Activated CD8-positive, alpha-beta T cell treated with anti-CD3 and anti-CD28 coated beads, Interleukin-2, amount 10 ng/mL, durations not matched to agents 7 days and 5 days (primary cell): ENCODE measurements at places on chromosomes 7 and 10. TPM values are rescaled to one million over a fixed set of nuclear protein-coding genes. Genes with fewer than 3 reads are reported as not detected.

The FAM25A gene
- total RNA-seq, result not detected

The ABCC2 gene
- 0.97 TPM for total RNA-seq

The ADRA2A gene
- not detected for total RNA-seq

The PIK3AP1 gene
- 6.8 TPM for total RNA-seq

The INHBA gene
- not detected for total RNA-seq

The ZNF117 gene
- 8.7 TPM for total RNA-seq

The GPC2 gene
- total RNA-seq, result 8.2 TPM

The LRIT1 gene
- not detected for total RNA-seq

The CDC14C gene
- not detected for total RNA-seq

DNA sequence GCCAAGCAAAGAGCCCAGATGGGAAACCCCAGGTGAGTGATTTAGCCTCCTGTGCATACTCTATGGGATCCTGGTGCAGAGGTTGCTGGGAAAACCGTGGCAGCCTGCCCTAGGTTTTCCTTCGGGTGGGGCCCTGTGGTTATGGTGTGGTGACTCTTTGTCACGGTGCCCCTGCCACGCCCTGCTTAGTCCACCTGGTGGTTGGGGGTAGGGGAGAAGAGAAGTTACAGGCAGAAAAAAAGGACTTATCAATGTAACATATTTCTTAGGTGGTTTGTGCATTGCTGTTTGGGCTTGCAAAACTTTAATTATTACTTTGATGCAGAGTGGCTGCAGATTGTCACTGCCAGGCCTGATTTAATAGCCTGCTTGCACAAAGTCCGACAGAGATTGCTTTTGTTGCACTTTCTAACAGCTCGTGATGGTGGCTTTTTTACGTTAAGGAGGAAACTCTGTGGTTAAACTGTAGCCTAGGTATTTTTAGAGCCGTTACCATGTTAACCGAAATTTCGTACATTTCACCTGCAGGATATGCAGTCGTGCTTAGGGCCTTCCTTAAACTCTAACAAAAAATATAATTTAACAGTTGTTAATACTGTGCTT lies 197.4 kb downstream of the RNLS start:
- peak; percentile 87 for DNase-seq
- no peak overlapping the region for H3K27ac ChIP-seq
- H3K36me3 ChIP-seq, result peaks cover 25% of the 10 kb centered on the region
- H3K4me1 ChIP-seq, result peaks cover 13% of the 10 kb centered on the region

GRCh38 chr10:94012834-94013233 lies 19.1 kb downstream of the PLCE1 start:
- no peak overlapping the region for H3K27ac ChIP-seq
- no peak for DNase-seq
- peaks cover 2% of the 10 kb centered on the region for H3K27me3 ChIP-seq
- no peaks in the 10 kb centered on the region for H3K36me3 ChIP-seq

GRCh38 chr7:158633055-158633956 lies 45.7 kb upstream of the PTPRN2 start:
- no peak overlapping the region for H3K27ac ChIP-seq
- no peaks in the 10 kb centered on the region for H3K4me1 ChIP-seq
- no peaks in the 10 kb centered on the region for H3K27me3 ChIP-seq
- H3K4me3 ChIP-seq, result no peak overlapping the region
- DNase-seq, result no peak
- H3K36me3 ChIP-seq, result peaks cover 60% of the 10 kb centered on the region

GRCh38 chr7:104922182-104923009 lies 91.6 kb upstream of the KMT2E start:
- peaks cover 7% of the 10 kb centered on the region for H3K27me3 ChIP-seq
- no peak overlapping the region for H3K4me3 ChIP-seq
- no peaks in the 10 kb centered on the region for H3K36me3 ChIP-seq
- H3K4me1 ChIP-seq, result peaks cover 7% of the 10 kb centered on the region
- no peak overlapping the region for H3K27ac ChIP-seq

- H3K27ac ChIP-seq, result no peak overlapping the region
- DNase-seq, result no peak
- no peak overlapping the region for H3K4me3 ChIP-seq
- H3K4me1 ChIP-seq, result peaks cover 15% of the 10 kb centered on the region
- H3K36me3 ChIP-seq, result peaks cover 9% of the 10 kb centered on the region
- H3K27me3 ChIP-seq, result no peaks in the 10 kb centered on the region
Measured at GRCh38 chr10:17146892-17147291, 17.3 kb upstream of the CUBN start.

DNA sequence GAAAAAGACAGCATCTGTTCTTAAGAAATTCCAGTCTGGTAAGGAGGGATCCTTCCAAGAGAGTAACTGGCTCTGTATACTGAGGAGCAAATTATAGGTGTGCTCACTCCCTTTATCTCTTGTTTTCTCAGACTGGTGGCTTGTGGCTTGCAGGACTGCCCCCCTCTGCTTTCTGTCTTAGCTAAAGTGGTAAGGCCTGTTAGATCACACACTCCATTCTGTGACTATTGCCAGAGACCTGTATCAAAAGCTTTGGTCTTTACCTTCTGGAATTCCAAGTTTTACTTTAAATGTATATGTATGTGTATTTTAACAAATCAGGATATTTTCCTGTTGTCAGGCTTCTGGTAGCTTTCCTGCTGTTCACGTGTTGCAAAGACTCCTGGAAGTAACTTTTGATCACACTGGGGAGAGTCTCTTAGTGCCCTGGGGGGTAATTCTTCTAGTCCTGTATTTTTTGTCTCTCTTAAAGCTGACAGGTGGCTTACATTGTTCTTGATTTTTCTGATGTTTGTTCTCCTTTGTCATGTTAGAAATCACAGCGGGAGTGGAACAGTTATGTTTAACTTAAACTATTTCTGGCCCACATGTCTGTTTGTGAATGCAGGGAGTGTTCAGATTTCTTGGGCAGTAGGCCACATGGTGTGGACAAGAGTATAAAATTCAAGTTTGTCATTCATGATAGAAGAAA lies 99.0 kb downstream of the PLPP4 start:
- no peaks in the 10 kb centered on the region for H3K4me1 ChIP-seq
- H3K4me3 ChIP-seq, result no peak overlapping the region
- no peaks in the 10 kb centered on the region for H3K36me3 ChIP-seq
- no peak for DNase-seq

DNA sequence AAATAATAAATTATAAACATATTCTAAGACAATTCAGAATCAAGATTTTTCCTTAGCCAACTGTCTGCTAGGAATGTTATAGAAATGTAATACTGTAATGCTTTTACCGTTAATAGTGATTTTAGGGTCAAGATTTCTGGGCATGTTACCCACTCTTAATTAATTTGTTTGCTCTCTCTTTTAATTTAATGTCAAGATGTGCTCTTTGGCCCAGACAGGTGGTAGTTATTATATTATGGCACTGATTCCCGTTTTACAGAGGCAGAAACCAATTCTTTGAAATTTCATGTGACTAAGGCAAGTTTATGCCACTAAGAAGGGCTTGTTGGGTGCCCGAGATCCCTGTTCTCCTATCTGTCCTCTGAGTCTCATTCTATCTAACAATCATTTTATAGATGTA lies 959 bp upstream of the FAM107B start:
- no peak overlapping the region for H3K27ac ChIP-seq
- no peaks in the 10 kb centered on the region for H3K36me3 ChIP-seq
- H3K4me3 ChIP-seq, result no peak overlapping the region
- no peak for DNase-seq

DNA sequence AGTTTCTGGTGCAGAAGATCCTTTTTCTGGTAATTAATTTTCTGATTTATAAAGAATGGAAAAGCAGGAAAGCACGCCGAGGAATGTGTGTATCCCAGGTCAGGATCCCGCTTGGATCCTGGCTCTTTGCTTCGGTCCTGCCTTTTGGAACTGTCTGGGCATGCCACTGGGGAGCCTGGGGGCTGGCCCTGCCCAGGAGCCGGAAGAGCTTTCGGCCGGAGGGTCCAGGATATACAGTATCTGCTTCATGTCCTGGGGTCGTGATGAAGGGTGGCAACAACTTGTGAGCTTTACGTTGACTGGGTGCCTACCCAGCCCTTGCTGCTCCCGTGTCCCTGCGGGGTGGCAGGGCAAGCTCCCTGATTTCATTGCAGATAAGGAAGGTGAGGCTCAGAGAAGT lies 2.4 kb downstream of the SH2D4B start:
- H3K4me1 ChIP-seq, result peaks cover 46% of the 10 kb centered on the region
- no peak overlapping the region for H3K27ac ChIP-seq
- H3K4me3 ChIP-seq, result no peak overlapping the region
- peaks cover 1% of the 10 kb centered on the region for H3K27me3 ChIP-seq
- no peak for DNase-seq
- peaks cover 13% of the 10 kb centered on the region for H3K36me3 ChIP-seq

DNA sequence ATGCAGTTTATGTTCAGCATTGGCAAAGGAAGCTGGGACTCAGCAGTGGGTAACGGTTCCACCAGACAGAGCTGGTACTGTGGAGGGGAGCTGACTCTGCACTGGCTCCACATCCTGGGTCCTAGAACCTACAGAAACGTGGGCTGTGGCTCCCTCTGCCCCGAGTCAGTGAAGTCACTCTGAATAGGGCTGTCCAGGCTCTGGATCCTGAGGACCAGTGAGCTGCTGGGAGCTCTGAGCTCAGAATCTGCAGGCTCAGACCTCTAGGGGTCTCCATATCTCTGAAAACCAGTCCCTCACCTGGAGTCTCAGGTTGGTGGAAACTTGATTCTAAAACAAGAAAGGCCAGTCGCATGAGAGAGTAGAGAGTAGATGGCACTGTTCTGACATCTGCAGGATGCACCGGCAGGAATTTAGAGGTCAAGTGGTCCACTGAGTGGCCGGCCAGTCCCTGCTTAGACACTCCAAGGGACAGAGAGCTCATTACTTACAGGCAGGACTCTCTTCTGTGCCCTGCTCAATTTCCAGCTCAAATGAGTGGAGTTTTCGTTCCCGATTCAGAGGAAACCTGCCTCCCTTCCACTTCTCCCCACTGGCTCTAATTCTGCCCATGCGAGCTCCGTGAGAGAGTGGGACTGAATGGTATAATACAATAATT lies 18.6 kb downstream of the NPFFR1 start:
- H3K4me3 ChIP-seq, result no peak overlapping the region
- no peak overlapping the region for H3K27ac ChIP-seq
- H3K36me3 ChIP-seq, result peaks cover 2% of the 10 kb centered on the region
- peaks cover 12% of the 10 kb centered on the region for H3K4me1 ChIP-seq

- peaks cover 14% of the 10 kb centered on the region for H3K27me3 ChIP-seq
- DNase-seq, result no peak
- no peaks in the 10 kb centered on the region for H3K4me1 ChIP-seq
- no peak overlapping the region for H3K4me3 ChIP-seq
Measured at GRCh38 chr7:295155-296154, 5.5 kb downstream of the FOXL3 start.

GRCh38 chr10:67151471-67151870 lies 225.6 kb downstream of the LRRTM3 start:
- no peaks in the 10 kb centered on the region for H3K27me3 ChIP-seq
- no peaks in the 10 kb centered on the region for H3K4me1 ChIP-seq
- DNase-seq, result no peak
- no peak overlapping the region for H3K4me3 ChIP-seq
- H3K36me3 ChIP-seq, result no peaks in the 10 kb centered on the region

GRCh38 chr10:43712821-43713584 lies 64.3 kb upstream of the ZNF32 start:
- no peak overlapping the region for H3K27ac ChIP-seq
- H3K4me1 ChIP-seq, result no peaks in the 10 kb centered on the region
- no peaks in the 10 kb centered on the region for H3K36me3 ChIP-seq
- H3K27me3 ChIP-seq, result peaks cover 7% of the 10 kb centered on the region
- no peak overlapping the region for H3K4me3 ChIP-seq
- DNase-seq, result no peak

DNA sequence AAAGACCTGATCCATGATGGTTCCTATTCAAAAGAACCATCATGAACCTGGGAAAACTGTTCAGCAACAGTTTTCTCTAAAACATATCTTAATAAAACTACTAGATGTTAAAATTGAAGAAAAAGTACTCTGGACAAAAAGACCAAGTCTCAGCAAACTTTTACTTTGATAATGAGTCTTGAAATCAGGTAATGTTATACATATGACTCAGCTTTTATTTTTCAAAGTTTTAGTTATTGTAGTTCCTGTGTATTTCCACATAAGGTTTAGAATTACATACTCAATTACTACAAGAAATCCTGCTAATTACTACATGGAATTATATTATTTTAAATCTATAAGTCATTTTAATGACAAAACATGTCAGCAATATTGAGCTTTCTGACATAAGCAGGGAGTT lies 42.2 kb downstream of the ZNF33B start:
- peaks cover 73% of the 10 kb centered on the region for H3K36me3 ChIP-seq
- no peaks in the 10 kb centered on the region for H3K27me3 ChIP-seq
- no peak overlapping the region for H3K27ac ChIP-seq
- H3K4me1 ChIP-seq, result no peaks in the 10 kb centered on the region
- DNase-seq, result no peak

DNA sequence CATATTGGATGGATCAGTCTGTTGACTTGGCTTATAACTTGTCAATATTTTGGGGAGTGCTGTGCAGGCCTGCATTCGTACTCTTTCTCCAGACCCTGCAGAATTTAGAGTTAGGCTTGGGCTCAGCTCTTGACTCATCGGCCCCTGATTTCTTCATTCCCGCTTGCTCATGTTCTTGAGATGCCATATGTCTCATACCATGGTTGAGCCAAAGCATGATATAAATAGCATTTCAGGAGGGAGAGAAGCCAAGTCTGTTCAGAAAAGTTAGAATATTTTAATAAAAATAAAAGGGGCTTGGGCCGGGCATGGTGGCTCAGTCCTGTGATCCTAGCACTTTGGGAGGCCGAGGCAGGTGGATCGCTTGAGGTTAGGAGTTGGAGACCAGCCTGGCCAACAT lies 898.1 kb downstream of the TYW1 start:
- no peak overlapping the region for H3K4me3 ChIP-seq
- H3K27ac ChIP-seq, result no peak overlapping the region
- no peak for DNase-seq
- no peaks in the 10 kb centered on the region for H3K36me3 ChIP-seq
- H3K4me1 ChIP-seq, result no peaks in the 10 kb centered on the region

GRCh38 chr10:11147722-11148121 lies 130.1 kb downstream of the CELF2 start:
- H3K4me3 ChIP-seq, result peak overlapping the region; percentile 72
- no peaks in the 10 kb centered on the region for H3K27me3 ChIP-seq

DNA sequence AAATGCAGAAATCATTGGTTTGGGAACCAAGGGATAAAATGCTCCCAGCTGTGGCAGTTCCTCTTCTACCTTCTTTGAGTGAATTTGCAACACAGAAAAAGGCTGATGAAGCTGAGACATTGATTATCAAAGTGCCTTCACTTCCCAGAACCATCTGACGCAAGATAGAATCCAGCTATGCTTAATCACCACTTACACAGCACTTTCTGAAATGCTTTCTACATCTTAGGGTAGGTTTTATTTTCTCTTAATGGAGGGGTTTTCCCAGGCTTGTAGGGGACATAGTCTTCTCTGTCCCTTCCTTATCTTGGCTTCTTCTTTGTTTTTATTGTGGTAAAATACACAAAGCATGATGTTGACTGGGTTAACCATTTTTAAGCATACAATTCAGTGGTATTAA lies 332.6 kb upstream of the ZNF32 start:
- DNase-seq, result no peak
- peaks cover 7% of the 10 kb centered on the region for H3K4me1 ChIP-seq
- no peak overlapping the region for H3K4me3 ChIP-seq
- peaks cover 3% of the 10 kb centered on the region for H3K27me3 ChIP-seq
